Left ventricle myocardium inferior (tissue), 1 donor: ENCODE measurements at places on chromosomes 7 and 10. TPM values are rescaled to one million over a fixed set of nuclear protein-coding genes. Genes with fewer than 3 reads are reported as not detected.

DNA sequence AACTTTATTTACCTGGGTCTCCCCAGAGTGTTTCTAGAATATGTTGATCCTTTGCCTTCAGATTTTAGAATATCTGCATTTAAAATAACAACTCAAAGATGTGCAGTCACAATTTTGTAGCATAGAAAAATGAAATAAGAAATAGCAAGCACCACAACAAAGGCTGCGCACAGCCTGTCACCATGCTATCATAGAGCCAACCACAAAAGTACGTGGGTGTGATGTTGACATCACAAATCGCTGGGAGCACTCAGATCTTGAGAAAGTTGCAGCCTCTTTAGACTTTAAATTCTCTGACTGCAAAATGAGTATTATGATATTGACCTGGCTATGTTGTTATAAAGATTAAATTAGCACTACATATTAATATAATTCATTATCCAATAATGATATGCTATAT lies 177.9 kb downstream of the TNS3 start:
- DNase-seq = no peak

DNA sequence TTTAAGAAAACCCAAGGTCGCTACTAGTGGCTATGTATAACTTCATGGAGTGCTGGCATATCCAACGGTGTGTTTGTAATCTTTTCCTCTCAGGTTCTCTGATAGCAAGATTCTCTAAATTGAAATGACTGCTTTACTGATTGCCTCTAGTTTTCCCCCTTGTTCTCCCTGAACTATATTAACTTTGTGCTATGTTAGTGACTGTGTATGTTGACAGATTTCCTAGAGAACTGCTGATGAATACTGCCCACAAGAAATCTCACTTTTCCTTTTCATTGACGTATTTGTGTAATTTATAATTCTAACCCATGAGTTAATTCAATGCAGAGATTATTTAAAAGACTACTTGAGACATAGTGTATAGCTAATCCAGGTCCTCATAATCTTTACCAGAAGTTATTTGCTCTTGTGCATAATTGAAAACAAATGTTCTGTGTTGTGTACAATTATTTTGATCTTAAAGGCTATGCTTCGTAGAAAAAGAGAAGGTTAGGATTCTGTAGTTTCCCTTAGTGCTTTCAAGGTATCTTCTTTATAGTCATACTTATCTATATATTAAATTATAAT lies 70.6 kb upstream of the GLCCI1 start:
- DNase-seq = no peak

DNA sequence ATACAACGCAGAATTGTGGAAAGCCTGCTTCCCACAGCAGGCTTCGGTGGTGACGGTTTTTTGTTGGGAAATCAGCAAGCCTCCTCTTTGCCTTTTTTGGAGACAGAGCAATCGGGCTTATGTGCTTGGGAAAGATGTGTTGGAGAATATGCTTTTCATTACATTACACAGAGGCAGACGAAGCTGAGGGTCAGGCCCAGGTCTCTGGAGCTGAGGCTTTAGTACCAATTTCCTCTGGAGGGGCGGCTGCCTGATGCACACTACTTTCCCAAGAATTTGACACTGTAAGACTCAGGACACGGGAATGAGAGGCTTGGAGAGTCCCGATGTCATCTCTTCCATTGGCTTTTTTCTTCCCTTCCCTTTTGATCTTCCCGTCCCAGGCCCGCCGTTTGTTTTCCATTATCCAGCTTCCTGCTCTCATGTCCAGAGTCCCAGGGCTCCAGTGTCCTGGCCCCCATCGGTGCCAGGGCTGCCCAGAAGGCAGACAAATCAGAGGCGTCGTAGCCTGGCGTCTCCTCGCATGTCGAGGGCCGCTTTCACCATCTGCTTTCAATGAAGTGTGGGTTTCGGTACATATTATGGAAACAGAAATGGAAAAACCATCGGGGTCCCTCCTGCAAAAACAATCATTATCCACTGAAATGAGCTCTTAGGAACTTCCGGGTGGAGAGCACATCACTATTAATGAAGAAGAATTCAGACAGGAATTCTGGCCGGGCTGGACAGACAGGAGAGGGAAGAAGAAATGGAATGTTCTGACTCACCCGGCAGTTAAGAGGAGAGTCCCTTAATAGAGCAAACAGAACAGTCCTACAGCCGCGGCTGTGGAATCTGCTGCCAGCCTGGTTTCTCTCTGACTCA lies 123.0 kb upstream of the JCAD start:
- no peak for DNase-seq

USP6NL gene
- 7.9 TPM for total RNA-seq

DNA sequence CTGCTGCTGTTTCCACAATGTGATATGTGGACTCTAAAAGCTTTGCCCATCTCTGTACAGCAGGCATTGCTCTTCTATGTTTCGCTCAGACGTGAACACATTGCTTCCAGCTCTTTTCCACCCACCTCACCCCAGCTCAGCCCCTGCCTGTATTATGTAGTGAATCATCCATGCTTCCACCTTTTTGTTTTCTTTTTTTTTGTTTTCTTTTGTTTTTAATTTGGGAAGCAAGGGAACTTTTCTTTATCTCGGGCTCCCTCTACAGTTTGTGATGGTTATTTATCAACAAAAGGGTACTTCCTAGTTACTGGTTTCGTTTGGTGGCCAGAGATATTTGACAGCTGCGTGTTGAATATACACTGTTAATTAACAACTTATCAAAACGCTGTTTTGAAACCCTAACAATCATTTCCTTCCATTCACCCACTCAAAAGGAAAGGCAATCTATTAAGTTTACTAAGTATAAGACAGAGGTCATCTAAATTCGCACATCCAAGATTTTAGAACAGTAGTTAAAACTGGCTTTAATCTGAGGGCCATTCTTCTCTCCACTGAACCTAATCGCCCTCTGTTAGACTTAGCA lies 127.9 kb upstream of the STK17A start:
- DNase-seq = no peak
